ENCODE measurements at places on chromosomes 4 and X.

- no peak for DNase-seq
Measured at GRCh38 chr4:86117705-86118302, 242.0 kb downstream of the MAPK10 start.

DNA sequence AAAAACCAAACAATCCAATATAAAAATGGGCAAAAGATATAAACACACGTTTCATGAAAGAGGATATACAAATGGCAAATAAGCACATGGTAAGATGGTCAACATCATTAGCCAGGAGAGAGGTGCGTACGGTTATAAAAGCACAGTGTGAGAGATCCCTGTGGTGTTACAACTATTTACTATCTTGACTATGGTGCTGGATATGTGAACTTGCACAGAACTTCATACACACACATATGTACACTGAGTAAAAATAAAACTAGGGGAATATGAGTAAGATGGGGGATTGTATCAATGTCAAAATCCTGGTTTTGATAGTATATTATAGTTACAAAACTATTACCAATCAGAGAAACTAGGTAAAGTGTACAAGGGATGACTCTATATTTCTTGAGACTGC is 8.4 kb downstream of the FBXO8 start:
- no peak for DNase-seq

DNA sequence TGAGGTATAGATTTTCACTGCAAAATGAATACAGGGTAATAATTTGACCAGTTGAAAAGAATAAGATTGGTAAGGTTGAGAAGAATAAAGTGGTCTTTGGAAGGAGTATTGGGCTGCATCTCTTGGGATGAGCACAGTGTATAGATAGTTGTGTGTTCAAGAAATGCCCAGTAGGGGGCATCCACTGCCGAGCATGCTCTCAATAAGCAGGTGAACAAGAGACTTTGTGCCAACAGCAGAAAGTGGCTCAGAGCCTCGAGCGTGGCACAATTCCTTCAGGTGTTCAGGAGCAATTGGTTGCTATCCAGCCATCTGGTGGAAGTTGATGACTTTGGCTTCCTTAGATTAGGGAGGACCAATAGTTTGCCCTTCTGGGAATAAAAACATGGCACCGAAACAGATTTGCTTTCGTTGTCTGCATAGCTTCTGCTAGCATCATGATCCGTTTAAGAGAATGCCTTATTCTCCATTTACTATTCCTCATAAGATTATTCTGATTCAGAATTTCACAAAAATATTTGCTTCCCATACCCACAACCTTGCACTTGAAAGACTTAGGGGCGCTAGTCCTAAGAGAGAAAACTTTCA is 258.1 kb upstream of the NEIL3 start:
- no peak for DNase-seq

- DNase-seq, result no peak
Measured at GRCh38 chr4:11106190-11106589, 322.5 kb downstream of the HS3ST1 start.

- peak; percentile 82 for DNase-seq
Measured at GRCh38 chr4:6768539-6768905, 14.0 kb upstream of the KIAA0232 start.

DNA sequence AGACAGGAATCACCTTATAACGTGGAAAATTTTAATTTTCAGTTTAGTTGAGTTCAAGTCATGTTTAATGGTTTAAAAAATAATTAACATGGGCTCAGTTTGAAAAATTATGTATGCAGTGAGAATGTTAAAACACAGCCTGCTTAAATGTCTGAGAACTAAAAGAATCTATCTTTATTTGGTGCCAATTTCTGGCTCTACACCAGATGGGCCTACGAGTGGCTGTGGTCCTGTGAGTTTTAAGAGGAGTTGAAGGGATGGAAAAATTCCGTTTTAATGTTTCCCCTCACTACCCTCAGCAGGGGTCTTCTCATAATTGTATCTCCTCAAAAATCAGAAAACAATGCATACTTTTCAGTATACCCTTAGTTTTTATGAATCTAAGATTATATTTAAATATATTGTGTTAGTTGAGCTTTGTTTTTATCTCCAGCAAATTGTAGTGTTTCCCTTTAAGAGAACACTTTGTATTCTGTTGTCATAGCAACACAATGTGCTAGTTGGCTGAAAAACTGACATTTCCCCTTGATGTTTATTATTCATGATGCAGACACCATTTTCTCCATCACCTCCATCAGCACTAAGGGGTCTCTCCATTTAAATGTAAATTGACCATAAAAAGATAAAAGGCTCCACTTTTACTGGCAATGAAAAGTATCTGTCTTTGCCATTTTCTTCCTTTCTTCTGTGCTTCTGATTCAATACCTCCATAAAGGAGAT is 393.5 kb upstream of the GRIA3 start:
- DNase-seq, result no peak

DNA sequence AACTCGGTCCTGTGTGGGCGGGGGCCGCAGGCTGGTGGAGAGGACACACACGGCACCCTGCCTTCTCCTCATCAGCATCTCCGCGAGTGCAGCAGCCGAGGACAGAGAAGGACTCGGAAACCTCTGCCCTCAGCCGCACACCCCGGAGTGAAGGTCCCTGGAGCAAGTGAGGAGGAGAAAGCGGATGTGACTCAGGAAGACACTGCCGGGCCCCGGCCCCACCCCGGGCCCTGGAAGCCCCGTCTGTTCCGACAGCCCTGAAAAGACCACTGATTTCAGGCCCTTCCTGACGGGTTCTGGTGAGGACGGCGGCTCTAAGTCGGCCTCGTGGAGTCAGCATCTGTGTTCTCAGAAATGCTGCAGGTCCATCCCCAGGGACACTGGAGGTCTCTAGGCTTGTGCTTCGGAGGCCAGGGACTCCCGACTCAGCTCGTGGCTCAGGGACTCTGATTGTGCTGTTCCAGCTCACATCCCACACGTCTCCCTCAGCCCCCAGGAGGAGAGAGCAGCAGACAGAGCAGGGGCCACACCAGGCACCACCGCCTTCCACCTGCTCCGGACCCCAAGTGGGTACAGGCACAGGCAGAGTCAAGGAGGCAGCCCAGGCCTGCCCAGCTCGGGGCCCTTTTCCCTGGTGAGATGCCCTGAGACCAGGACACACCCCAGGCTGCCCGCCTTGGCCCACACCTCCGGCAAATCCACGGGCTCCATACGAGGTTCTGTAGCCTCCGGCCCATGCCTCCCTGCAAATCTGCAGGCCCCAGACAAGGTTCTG is 134.5 kb upstream of the NKX1-1 start:
- no peak for DNase-seq

GRCh38 chrX:13078739-13079444 is 34.5 kb upstream of the FAM9C start:
- DNase-seq, result peak; percentile 78

Measured in ascending aorta (tissue), 2 donors.